ENCODE measurements at places on chromosomes 6 and 20.

DNA sequence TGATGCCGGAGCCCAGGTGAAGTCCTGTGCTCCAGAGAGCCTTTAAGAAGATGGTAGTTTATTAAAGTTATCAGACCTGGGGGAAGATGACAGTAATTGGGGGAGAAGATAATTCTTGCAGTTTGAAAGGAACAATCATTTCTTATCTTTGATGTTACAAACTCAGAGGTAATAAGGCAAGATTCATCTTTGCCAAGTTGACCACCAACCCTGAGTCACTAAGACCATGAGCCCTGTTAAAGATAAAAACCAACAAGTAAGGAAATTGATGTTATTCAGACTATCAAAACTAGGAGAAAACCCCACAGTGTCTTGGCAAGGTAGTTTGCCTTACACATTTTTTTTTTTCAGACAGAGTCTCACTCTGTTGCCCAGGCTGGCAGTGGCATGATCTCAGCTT lies 73.1 kb downstream of the MKKS start:
- DNase-seq: no peak

DNA sequence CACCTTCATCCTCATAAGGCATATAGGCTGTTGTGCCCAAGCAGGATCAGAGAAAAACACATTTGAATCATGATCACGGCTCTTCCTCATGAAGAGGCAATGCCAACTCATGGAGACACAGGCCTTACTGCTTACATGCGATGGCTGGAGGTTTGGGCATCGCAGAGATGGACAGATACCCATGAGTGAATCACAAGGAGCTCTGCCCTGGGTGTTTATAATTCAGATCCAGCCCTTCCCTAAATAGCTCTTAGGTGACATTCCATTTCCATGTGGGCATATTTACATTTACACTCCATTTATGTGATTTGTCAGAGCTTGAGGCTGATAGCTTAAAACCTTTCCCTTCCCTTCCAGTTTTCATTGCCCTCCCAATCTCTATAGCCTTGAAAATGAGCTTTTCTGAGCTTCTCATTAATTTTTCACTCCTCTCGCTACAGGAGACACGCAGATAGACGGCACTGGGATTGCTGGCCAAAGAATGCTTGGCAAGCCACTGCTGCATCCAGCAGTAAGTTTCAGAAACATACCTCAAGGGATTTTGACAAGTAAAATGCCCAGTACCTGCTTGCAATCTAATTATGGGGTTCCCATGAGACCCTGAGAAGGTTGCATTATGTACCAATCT lies 249.1 kb downstream of the TBC1D7 start:
- no peak for DNase-seq

GRCh38 chr6:162644153-162644552 lies 83.4 kb downstream of the PRKN start:
- DNase-seq: no peak

- no peak for DNase-seq
Measured at GRCh38 chr20:37311710-37312355, 22.4 kb downstream of the MANBAL start.

DNA sequence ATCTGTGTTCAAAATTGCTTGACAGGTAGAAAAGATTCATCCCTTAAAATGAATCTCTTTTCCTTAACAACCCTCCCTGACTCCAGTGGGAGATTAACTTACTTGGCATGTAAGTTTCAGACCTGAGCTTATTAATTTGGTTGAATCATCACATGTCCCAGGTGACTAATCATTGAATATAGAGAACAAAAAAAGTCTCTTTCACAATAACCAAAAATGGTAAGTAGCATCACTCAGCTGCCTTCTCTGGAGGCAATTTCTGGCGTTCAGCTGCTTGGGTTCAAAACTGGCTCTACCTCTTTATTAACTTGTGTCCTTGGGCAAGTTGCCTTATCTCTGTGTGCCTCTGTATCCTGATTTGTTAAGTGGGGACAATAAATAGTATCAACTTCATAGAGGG lies 2.9 kb downstream of the C6orf141 start:
- DNase-seq: no peak

DNA sequence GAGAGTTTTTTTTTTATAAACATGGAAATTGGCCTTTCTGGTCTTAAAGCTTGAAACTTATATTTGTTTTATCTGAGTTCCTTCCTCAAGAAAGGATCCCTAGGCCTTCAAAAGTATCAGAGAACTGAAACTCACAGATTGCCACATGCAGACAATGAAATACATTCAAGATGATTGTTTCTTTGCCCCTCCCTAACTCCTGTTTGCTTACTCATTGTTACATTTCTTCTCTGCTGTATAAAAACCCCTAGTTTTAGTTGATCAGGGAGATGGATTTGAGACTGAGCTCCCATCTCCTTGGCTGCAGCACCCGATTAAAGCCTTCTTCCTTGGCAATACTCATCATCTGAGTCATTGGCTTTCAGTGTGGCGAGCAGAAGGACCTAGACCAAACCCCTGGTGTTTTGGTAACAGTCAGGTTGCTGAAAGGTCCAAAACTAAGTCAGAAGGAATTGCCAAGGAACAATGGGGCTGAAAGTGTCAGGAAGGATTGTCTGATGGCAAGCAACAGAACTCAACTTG lies 132.3 kb upstream of the SULF2 start:
- DNase-seq: no peak

- DNase-seq: no peak
Measured at GRCh38 chr20:23541330-23541729, 27.0 kb downstream of the CST9L start.

DNA sequence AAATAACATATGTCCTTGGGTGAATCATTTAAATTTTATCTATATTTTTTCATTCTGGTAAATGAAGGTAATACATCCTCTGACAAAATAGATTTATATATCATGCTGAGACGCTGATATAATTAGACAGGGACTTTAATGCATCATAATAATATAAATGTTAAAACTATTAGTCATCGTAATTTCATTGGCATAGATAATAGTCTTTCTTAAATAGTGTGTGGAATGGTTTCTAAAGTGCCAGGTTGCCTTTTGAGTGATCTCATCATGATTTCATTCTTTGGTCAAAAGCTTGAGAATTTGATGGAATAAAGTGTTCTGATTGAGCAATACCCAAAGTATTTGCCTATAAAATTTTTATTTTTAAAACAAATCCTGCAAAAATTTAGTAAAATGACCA lies 43.2 kb upstream of the BMP5 start:
- DNase-seq: no peak

DNA sequence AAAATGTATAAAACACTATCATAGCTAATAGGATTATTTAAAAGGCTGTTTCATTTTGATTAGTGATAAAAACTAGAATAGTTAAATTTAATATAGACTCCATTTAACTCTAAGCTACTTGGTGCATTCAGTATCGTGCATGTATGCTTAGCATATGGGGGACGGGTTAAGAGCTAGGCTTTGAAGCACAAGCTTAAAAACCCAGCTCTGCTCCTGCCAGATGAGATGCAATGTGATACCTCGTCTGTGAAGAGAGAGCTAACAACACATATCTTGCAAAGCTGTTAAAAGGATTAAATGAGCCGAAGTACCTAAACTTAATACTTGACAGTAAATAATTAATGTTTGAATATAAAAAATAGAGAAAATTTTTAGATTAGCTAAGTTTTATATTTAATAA lies 42.2 kb downstream of the DTNBP1 start:
- DNase-seq: peak; percentile 35

DNA sequence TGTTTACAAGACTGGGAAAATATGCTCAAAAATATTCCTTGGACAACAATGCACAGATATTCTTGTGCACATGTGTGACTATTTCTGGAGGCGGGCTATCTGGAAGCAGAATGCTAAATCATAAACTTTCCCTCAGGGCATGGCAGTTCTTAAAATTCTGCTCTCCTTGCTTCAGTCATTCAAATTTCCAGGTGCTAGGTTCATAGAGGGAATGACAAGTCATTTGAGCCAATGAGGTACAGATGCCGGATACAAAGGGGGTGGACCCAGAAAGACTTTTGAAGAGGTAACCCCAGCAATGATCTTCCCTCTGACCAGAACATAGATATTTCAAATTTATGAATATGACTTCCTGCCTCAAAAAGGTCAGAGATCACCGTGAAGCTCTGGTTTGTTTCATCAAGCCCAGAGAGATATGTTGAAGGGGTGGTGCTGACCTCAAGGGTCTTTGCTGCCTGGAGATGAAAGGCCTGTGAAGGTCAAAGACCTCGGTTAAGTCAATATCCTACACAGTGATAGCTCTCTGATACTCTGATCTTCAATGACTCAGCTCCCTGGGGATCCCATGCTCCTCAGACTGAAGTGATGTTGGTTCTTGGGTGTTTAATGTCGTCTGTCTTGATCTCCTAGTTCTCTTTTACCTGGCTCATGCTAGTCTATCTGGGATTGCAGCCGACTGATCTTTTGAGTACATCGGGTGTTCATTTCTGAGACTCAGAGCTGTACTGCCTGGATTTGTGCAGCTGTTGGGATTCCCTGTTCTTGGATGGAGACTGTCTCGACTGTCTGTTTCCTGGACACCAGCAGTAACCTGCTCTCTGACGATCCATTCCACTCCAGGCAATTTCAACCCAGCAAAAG lies 47.5 kb upstream of the TSHZ2 start:
- no peak for DNase-seq

DNA sequence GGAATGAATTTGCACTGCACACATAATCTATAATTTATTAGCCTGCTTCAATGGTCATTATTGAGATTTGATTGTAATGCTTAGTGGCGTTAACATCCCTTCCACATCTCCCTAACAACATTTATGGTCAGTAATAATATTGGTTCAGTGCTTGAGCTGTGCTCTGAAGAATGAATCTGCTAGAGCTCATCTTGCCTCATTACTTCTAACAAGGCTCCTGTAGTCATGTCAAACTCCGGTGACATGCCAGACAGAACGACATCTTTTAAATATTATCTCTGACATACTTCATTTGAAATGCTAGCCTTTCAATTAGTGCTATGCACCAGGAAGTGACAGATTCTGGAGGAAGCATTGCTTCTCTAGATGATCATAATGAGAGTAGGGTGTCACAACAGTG lies 240.3 kb upstream of the BTBD3 start:
- no peak for DNase-seq

DNA sequence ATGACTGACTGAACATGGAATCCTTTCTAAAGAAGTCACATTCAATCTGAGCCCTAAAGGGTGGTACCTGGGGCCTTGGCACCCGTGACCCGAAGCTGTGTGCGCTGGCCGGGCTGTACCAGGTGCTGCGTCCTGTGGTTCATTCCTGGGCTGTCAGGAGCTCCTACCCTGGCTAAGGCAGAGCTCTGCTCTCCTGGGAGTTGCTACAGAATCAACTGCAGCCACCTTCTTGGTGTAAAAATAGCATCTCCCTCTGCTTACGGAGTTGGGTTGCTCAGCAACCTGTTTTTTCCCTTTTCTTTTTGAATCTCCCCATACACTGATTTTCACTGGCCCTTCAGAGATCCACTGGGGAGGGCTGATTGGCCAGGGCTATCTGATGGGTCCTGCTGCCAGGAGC lies 236.6 kb upstream of the PDE10A start:
- peak; percentile 41 for DNase-seq

- DNase-seq: no peak
Measured at GRCh38 chr20:36390719-36391415, 84.7 kb downstream of the DLGAP4 start.

DNA sequence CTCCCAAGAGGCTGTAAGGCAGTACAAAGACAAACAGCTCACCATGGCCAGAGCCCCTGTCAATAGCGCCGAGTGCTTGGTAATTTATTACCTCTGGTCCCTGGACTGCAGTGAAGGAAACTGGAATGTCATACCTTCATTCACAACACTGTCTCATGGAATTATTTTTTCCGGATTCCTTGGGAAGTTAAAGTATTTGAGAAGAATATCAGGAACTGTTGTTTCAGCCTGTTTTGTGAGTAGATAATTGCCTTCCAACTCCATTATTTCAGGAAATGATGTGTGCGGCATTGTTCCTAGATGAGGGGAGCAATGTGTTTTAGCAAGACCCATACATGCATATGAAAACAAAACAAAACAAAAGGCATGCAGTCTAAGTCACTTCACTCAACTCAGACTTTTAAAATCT lies 64.0 kb downstream of the BLOC1S5 start:
- no peak for DNase-seq

DNA sequence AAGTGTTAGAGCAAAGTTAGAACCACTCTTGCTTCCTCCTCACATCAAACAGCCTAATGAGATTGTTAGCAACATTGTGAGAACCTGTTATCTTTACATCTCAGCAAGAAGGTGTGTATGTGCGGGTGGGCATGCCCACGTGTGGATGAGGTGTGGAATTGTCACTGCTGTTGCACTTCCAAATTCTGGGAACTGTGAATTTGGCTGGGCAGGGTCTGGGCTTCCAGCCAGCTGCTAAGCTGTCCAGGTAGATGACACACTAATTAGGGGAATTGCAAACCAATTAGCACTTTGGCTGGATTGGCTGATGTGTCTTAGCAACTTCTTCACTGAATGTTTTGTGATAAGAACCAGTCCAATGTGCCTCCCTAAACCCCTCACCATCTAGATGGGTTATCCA lies 848.2 kb downstream of the DHX35 start:
- no peak for DNase-seq

GRCh38 chr6:116010790-116011401 lies 49.8 kb downstream of the FRK start:
- DNase-seq: peak; percentile 71

GRCh38 chr6:6469074-6469473 lies 119.4 kb upstream of the LY86 start:
- no peak for DNase-seq

DNA sequence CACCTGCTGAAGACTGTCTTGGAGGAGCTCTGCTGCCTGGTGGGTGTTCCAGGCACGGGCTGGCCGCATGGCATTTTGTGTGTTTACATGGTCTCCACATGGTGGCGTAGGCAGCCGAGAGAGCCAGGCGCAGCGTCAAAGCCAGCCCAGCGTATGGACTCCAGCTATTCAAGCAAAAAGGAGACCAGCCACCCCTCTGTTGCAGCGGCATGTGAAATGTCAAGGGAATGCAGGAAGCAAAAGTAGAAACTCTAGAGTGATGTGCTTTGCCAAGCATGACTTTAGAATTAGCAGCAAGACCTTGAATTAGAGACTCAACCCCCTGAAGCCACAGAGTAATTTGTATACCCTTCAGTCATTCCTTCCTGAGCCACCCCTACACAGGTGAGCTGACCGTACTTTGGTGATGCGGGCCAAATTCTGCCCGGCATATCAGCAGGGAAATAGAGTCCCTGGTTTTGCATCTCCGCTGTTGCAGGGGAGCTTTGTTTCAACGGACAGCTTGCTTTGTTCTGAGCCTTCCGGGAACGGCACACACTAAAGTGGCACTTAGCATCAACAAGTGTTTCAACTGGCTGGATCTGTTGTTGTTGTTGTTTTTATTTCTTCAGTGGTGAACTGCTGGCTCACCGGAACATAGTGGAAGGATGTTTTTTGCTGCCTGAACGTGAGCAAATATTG lies 48.5 kb downstream of the FNDC1 start:
- peak; percentile 47 for DNase-seq

GRCh38 chr6:23413327-23414050 lies 712.5 kb upstream of the NRSN1 start:
- no peak for DNase-seq

DNA sequence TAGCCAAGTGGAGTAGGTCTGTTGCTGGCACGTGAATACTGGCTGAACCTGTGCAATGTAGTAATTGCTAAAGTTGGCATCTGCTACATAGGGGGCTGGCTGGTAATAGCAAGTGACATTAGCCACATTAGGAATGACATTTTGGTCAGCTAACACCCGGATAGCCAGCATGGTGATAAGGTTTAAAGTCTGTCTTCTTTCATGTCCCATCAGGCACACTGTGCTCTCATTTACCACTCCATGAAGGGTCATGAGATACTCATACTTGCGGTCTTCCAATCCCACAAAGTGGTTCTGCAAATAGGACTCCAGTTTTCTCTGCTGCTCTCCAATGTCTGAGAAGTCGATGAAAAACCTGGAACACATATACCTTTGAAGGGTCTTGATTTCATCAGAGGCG lies 2.8 kb downstream of the TENT5A start:
- DNase-seq: peak; percentile 67

GRCh38 chr20:36744764-36745191 lies 1.1 kb downstream of the NDRG3 start:
- DNase-seq: peak; percentile 83
